ENCODE measurements at places on chromosomes 6 and 20.

- no peak for DNase-seq
These were observed 7.4 kb downstream of the RPL10A start for GRCh38 chr6:35475573-35475972.

- DNase-seq, result no peak
These were observed 117.8 kb downstream of the ZDHHC14 start for GRCh38 chr6:157498817-157499216.

GRCh38 chr6:41508479-41508878, 37.7 kb upstream of the FOXP4 start:
- DNase-seq, result no peak

DNA sequence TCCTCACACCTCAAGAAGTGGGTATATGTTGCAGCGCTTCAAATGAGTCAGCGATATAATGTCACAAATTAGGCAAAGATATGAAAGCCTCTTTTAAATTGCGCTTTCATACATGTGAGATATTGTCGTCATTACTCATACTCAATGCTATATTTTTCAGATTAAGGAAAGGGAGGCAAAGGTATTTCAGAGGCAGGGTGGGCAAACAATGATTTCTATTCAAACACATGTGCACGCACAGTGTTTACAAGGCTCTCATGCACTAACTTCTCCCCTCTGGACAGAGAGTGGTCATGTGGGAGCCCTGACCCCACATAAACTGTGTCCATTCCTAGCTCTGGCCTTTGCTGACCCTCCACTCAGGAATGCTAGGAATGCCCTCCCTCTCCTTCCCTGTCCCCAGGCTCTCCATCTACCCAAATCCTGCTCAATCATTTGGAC, 112.1 kb upstream of the TMEM170B start:
- DNase-seq, result no peak

- no peak for DNase-seq
These were observed 37.9 kb upstream of the SLC23A2 start for GRCh38 chr20:5039255-5039657.

GRCh38 chr6:85678026-85678601, 35.4 kb upstream of the SYNCRIP start:
- no peak for DNase-seq

DNA sequence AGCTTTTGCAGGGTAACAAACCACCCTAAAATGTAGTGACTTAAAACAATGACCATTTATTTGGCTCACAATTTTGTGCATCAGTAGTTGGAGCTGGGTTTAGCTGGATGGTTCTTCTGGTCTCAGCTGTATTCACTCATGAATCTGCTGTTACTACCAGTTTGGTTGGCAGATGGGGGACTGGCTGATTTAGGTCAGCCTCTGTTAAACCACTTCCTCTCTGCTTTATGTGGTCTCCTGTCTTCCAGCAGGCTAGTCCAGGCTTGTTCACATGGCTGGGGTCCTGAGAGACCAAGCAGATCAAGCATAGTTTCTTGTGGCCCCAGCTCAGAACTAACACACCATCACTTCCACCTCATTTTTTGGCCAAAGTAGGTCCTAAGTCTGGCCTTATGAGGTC, 67.2 kb upstream of the LAMP5 start:
- no peak for DNase-seq

DNA sequence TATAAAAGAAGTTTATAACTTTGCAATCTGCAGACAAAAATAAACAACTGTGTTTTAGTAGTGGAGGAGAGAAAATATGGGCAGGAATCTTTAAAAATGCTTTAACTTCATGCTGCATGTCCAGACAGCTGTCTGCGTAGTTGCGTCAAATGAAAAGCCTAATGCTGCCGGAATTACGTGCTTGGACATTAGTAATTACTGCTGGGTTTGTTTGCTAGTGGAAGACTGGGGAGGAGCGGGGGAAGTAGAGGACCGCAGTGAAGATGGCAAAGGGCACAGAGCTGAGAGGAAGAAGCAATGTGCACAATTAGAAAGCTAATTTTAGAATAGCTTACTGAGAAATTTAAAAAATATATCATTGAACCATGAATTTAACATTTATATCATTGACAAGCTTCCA, 2.4 kb downstream of the SNAP25 start:
- no peak for DNase-seq

- DNase-seq, result no peak
These were observed 95.2 kb downstream of the PLEKHG1 start for GRCh38 chr6:150694889-150695288.

DNA sequence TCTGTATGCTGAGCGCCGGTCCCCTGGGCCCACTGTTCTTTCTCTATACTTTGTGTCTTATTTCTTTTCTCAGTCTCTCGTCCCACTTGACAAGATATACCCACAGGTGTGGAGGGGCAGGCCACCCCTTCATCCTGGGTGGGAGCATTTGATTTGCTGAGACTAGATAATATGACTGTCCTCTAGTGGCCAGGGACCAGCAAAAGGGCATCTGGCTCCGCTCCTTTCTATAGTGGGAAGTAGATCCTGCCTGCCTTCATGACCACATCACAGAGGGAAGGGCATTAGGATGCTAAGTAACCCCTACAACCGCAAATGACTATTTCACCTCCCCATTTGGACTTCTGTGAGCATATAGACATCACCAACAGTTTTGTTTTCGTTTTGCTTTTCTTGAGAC, 64.5 kb downstream of the TRMT6 start:
- DNase-seq, result no peak

DNA sequence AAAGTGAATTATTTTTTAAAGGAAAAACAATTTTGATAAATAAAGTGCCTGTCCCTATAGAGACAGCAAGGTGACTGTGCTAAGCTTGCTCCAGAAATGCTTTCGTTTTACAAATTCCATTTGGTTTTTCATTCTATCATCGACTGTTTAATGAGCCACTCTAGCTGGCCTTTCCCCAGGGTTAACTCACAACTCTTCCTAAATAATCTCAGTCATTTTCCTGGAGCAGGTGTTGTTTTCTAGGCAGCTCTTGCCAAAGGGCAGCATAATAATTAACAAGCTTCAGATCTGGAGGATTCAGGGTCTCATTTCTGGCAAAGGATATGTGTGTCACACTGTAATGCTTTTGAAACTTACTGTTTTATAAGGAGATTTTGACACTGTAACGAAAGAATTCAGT, 184.2 kb downstream of the KHDC1L start:
- no peak for DNase-seq

DNA sequence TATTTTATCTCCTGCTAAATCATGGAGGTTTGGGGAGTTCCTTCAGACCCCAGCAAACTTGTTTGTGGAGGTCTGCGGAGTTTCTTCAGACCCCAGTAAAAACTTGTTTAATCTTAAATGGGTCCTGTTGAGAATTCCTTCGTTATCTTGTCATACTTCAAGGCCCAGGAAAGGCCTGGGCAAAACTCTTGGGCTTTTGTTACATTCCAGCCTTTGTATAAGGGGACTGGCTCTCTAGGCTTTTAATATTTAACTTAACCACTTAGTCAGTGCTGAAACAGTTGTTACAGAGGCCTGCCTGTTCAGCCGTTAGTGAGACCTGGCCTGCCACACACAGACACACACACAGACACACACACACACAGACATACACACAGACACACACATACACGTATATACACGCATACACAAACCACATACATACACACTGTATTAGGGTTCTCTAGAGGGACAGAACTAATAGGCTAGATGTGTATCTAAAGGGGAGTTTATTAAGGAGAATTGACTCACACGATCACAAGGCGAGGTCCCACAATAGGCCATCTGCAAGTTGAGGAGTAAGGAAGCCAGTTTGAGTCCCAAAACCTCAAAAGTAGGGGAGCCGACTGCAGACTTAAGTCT, 21.3 kb upstream of the CST3 start:
- DNase-seq, result no peak

All from vagina (tissue), 2 donors.